ENCODE measurements at places on chromosomes 4 and X. TPM values are rescaled to one million over a fixed set of nuclear protein-coding genes. Genes with fewer than 3 reads are reported as not detected.

Gene ADAMTS3
- total RNA-seq: 3.8 TPM

Gene PAGE4
- not detected for total RNA-seq

Gene PABPC5
- 1.1 TPM for total RNA-seq

Gene RENBP
- 2.0 TPM for total RNA-seq

Gene ZFYVE28
- total RNA-seq: 9.4 TPM

Gene WDFY3
- total RNA-seq: 43.0 TPM

Gene GYPA
- total RNA-seq: not detected

Gene FRG2
- total RNA-seq: not detected

Gene ZFP42
- total RNA-seq: 0.14 TPM

Gene DMRTC1
- not detected for total RNA-seq

Gene VCX2
- not detected for total RNA-seq

Gene LINC00632
- total RNA-seq: 6.2 TPM

Gene RBMX2
- total RNA-seq: 37.5 TPM

Gene HMX1
- total RNA-seq: not detected

Gene DAPP1
- 0.09 TPM for total RNA-seq

Gene CASP3
- 28.6 TPM for total RNA-seq

Gene NEXMIF
- total RNA-seq: 0.09 TPM

Gene SAGE1
- under 0.01 TPM for total RNA-seq

Gene MMRN1
- total RNA-seq: 0.14 TPM

Gene MAGEC1
- under 0.01 TPM for total RNA-seq

Gene RPA4
- total RNA-seq: 0.71 TPM

Gene GDPD2
- total RNA-seq: not detected

Gene SGMS2
- total RNA-seq: 67.0 TPM

Gene CENPI
- 2.8 TPM for total RNA-seq

Gene XKRX
- total RNA-seq: under 0.01 TPM

Gene FMR1NB
- not detected for total RNA-seq

Gene GPR173
- total RNA-seq: 1.6 TPM

Data from smooth muscle cell of bladder (primary cell).